AML-193 (cell line): ENCODE measurements at places on chromosomes 16 and 17.

- no peak for DNase-seq
Measured at GRCh38 chr16:7369204-7369603, 36.6 kb downstream of the RBFOX1 start.

GRCh38 chr16:1108299-1109252 is 12.5 kb upstream of the C1QTNF8 start:
- DNase-seq, result no peak

GRCh38 chr17:62891659-62892058 is 74.4 kb upstream of the TANC2 start:
- no peak for DNase-seq

DNA sequence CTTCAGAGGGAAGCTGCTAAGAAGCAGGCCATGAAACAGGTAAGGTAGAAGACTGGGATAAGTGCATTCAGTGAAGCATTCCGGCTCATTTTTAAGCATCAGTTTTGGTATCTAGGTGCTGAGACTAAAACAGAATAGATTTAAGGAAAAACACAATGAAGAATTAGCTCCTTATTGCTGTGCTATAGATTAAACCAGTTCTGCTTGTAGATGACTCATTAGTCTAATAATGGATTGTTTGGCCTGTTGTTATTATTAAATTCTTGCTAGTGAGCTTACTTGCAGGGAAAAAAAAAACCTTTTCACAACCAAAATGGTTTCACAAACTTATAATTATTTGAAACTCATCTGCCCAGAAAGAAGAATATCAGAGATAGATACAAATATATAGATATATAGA is 55.9 kb downstream of the NSRP1 start:
- no peak for DNase-seq

DNA sequence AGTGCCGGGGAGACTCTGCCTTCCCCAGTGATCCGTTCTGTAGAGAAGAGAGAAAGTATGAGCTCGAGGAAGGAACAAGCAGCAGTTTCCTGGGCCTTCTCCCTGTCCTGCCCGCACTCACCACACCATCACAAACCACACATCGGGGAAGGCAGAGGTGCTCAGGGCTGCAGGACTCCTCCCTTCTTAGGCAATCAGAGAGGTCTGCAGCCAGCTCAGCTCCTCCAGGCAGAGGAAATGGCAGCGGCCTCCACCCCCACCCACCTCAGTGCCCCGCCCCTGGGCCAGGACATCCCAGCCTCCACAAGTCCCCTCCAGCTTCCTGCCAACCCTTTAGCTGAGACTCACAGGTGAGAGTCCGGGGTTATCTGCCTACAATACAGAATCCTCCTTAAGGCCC is 2.0 kb downstream of the ZNF319 start:
- peak; percentile 81 for DNase-seq

GRCh38 chr16:72787130-72787513 is 260.8 kb downstream of the ZFHX3 start:
- no peak for DNase-seq
